Left lobe of liver (tissue), 2 donors: ENCODE measurements at places on chromosomes 6 and 20. TPM values are rescaled to one million over a fixed set of nuclear protein-coding genes. Genes with fewer than 3 reads are reported as not detected.

DNA sequence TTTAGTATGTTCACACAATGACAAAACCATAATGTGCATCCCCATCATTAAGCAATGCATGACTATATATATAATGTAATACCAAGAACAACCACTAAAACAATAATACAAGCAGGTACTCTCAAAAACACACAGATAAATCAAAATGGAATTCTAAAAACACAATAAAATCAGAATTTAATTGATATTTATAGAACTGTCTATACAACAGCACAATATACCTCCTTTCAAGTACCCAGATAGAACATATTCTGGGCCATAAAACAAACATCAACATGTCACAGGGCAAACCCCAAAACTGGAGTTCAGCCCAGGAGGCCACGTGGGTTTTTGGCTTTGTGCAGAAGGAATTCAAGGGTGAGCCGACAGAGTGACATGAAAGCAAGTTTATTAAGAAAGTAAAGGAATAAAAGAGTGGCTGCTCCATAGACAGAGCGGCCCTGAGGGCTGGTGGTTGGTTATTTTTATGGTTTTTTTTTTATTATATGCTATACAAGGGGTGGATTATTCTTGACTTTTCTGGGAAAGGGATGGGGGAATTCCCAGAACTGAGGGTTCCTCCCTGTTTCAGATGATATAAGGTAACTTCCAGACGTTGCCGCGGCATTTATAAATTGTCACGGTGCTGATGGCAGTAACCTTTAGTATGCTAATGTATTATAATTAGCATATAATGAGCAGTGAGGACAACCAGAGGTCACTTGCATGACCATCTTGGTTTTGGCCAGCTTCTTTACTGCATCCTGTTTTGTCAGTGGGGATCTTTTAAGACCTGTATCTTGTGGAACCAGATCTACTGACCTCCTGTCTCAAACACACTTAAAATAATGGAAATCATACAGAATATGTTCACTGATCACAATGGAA, 5.6 kb downstream of the RAB23 start:
- no peak for DNase-seq

- DNase-seq = no peak
Measured at GRCh38 chr20:5652626-5653553, 97.3 kb upstream of the SHLD1 start.

The CRNKL1 gene
- 8.7 TPM for total RNA-seq

The NR2E1 gene
- not detected for total RNA-seq

The ZNF165 gene
- 0.53 TPM for total RNA-seq

The PREX1 gene
- total RNA-seq = 5.8 TPM

GRCh38 chr6:68718385-68719073, 83.4 kb downstream of the ADGRB3 start:
- DNase-seq = no peak

GRCh38 chr6:49912196-49912595, 45.9 kb upstream of the CRISP1 start:
- no peak for DNase-seq

GRCh38 chr6:118902726-118903125, 8.8 kb downstream of the ASF1A start:
- DNase-seq = no peak

The PLEKHG1 gene
- 8.0 TPM for total RNA-seq

The NNAT gene
- 0.15 TPM for total RNA-seq

DNA sequence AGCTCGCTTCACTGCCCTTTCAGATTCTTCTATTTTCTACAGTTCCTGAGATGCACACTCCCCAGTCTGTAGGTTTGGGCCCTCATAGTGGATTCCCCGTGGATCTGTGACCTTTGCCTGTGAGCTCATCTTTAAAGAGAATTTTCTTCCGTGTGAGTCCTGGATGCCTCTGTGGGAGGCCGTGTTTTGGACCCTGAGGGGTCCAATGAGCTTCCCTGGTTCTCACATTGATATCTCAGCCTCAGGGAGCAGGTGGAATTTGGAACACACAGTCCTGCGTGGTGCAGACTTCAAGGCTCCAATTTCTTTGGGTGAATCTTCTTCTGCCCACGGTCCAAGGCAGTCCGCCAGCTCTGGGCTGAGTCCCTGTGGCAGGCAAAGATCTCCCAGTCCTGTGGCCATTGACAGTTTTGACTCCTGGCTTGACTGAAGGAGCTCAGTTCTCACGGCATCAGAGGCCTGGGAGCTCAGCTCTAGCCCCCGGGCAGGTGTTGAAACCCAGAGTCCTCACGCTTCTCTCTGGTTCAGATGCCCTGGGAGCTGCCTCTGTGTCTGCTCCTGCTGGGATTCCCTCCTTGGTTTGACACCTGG, 61.0 kb downstream of the PSMG4 start:
- DNase-seq = no peak

The C20orf144 gene
- total RNA-seq = not detected

DNA sequence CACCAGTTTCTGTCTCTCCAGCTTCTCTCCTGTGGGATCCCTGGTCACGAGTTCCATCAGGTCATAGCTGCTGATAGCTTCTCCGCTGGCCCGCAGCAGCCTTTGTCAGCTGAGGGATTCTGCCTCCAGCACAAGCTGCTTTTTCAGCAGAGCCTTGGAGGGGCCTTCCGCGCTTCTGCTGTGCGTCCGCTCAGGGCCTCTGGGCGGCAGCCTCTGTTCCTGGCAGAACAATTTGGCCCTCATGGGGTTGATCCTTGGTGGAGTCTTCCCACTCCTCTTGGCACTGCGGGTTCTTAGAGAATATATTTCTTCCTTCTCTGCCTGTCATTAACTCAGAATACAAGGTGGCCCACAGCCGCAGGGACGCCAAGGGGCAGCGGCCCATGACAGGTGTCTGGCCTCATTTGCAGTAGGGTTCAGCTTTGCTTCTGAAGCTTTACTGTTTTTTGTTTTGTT, 158.8 kb downstream of the DTNBP1 start:
- DNase-seq = no peak

- DNase-seq = no peak
Measured at GRCh38 chr6:52994031-52994838, 849 bp downstream of the GSTA4 start.

The CLPSL1 gene
- not detected for total RNA-seq

DNA sequence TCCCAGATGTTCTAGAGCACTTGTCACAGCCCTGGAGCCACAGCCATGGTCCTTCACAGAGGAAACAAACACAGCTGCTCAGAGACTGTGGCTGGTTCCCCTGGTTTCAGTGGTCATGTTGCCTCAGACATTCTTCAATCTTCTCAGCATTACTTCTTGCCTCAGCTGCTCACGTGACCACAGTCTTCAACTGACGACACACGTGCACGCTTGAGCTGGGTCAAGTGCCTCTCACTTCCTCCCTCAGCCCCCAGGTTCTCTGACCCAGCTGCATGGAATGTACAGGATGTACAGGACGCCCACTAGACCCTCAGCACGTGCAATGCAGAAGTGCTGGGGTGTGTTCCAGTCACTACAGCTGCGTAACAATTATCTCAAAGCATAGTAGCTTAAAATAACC, 159.8 kb upstream of the GGTLC1 start:
- DNase-seq = no peak

DNA sequence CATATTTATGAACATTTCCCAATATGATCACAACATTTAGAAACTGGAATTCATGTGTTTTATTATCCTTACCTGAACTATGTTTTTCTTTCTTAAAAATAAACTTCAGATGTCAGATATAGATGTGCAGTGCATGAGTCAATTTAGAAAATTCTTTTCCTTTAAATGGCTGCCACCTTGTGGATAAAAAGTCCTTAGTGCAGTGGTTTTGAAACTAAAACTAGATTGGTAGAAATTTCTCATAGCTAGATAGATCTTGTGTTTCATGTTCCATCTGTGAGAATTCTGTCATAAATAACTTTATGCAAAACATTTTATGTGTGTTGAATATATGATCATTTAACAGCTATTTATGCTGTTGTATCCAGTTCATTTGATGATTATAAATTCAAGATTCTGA, 134.9 kb downstream of the KLHL32 start:
- no peak for DNase-seq

The LAMA2 gene
- total RNA-seq = 5.3 TPM

- no peak for DNase-seq
Measured at GRCh38 chr6:6749702-6750491, 161.4 kb downstream of the LY86 start.

The RAET1G gene
- total RNA-seq = not detected

The BPIFB2 gene
- 0.18 TPM for total RNA-seq

- no peak for DNase-seq
Measured at GRCh38 chr20:52766645-52767435, 205.3 kb upstream of the TSHZ2 start.

The PRRT1 gene
- total RNA-seq = 0.38 TPM

The SLC35D3 gene
- not detected for total RNA-seq

DNA sequence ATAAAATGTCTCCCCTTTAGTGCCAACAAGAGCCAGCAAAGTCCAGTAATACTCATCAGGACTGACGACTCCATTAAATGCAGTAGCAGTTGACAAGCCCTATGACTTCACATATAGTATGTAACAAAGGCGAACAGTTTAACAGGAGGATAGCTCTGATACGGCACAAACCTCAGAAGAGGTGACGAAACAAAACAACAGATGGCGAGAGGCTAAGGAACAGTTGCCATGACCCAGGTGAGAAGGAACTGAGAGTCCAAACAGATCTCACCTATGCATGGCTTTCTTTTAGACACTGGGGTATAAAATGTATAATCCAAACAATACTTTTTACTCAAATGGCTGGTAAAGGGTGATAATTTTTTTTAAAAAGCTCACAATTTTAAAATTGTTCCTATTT, 37.1 kb downstream of the SYNE1 start:
- no peak for DNase-seq

- DNase-seq = no peak
Measured at GRCh38 chr6:118122801-118123200, 215.7 kb downstream of the SLC35F1 start.

GRCh38 chr6:31725502-31726350, 2.6 kb downstream of the MPIG6B start:
- no peak for DNase-seq

DNA sequence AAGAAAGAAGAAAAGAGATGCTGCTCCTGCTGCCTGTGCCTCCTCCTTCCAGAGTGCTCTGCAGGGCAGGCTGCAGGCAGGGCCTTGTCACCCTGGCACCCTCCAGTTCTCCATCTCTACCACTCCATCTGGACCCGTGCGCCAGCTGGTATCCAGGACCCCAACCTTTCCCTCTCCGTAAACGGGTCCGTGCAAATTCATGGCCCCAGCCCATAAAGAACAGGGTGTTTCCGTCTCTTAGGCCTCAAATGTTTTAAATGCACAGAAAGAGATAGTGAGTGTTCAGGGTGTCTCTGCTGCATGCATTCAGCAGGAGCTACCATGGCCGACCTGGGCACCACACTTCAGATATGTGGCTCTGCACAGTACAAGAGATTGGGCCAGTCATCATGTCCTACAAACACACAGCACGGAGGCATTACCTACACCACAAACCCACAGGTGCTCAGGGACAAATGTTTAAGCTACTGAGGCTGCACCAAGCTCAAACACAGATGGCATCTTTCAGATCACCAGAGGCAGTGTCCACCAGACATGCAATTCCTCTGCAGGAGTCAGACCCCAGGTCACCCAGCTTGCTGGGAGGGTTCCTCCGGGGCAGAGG, 258.1 kb downstream of the DLL1 start:
- peak; percentile 35 for DNase-seq

- DNase-seq = peak; percentile 4
Measured at GRCh38 chr20:58551631-58552030, 36.4 kb upstream of the APCDD1L start.

The TREM2 gene
- 0.28 TPM for total RNA-seq

DNA sequence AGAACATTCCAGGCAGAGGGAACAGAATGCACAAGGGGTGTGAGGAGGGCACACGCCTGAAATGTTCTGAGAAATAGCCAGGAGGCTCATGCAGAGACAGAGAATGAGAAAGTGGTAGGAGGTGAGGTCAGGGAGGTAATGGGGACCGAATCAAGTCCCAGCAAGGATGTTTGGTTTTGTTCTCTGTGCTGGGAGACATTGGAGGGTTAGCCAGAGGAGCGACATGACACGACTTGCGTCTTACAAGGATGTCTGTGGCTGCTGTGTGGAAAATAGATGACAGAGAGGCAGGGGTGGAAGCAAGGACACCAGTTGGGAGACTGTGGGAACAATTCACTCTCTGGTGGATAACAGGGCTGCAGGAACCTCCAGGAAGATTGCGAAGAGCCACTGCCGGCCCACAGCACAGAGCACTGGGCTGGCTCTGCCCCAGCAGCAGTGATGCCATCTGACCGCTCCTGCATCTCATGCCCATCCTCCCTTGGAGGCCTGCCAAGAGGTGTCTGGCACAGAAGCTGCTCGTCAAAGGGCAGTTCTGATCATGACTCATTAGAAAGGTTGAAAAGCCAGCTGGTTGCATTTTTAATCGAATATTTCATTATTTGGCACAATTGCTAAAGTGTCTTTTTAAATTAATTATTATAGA, 57.7 kb upstream of the CD83 start:
- DNase-seq = peak; percentile 88

The RAD21L1 gene
- not detected for total RNA-seq

DNA sequence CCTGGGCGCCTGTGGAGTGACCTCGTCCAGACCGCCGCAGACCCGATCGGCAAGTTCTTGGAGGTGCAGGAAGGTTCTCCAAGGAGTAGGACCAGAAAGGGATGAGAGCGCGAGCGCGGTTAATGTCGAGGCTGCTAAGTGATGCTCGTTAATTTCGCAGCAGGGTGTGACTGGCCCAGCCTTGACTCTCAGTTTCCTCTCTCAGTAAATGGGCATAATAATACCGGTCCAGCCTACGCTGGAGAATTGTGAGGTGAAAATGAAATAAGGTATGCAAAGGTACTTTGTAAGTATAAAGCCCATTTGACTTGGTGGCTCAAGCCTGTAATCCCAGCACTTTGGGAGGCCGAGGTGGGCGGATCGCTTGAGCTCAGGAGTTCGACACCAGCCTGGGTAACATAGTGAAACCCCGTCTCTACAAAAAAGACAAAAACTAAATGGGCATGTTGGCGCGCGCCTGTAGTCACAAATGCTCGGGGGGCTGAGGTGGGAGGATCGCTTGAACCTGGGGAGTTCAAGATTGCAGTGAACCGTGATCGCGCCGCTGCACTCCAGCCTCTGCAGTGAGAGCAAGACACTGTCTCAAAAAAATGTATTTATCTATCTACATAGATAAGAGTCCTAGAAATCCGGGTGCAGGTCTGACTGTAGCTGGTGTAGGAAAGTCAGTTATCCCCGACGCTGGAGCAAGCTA, 634 bp upstream of the BTBD9 start:
- DNase-seq = no peak

The MAPK14 gene
- 40.8 TPM for total RNA-seq

The LRRC73 gene
- total RNA-seq = 0.40 TPM
